ENCODE measurements at places on chromosomes 1 and 21. TPM values are rescaled to one million over a fixed set of nuclear protein-coding genes. Genes with fewer than 3 reads are reported as not detected.
A peak's percentile ranks its signal among the peaks of the same experiment; 100 is the strongest.

DNA sequence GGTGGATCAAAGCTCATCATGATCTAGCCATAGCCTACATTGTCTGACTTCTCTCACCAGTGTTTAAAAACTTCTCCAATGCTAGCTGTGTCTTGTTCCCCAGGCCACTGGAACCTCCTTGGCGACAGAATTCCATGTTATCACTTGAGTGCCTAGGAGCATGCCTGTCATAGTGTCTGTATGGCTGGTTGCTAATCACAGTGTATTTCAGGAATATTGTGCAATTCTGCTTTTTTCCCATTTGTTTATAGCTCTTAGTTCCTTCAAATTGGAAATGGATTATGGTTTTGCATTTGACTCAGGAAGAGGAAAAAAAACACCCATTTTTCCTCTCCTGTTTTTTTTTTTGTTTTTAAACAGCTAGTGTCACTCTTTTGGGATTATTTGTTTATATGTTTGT lies 25.5 kb downstream of the ROR1 start:
- DNase-seq = peak; percentile 35

- no peak for DNase-seq
Observed at GRCh38 chr1:194598098-194598497, 1411.7 kb upstream of the B3GALT2 start.

GRCh38 chr1:154938604-154939399 lies 2.3 kb upstream of the PMVK start:
- no peak for DNase-seq

DNA sequence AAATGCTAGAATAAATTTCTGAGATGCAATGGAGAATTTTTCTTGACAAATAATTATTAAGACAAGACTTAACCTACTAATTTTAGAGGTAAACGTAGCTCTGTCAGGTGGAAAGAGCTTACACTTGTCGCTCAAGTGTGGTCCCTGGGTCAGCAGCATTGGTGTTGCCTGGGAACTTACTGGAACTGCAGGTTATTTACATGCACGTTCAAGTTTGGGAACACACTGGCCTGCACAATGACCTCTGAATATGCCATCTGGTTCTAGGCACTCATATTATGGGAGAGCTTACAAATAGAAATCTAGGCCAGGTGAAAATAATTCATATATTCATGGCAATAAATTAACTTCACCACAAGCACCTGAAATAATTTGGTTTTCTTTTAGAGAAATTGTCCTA lies 88.5 kb upstream of the BCL9 start:
- DNase-seq = no peak

Gene PIGM
- total RNA-seq = 7.7 TPM

- DNase-seq = peak; percentile 88
Observed at GRCh38 chr1:207828485-207829158, 76.8 kb downstream of the CD46 start.

- no peak for DNase-seq
Observed at GRCh38 chr21:31987696-31988095, 114.9 kb downstream of the HUNK start.

Gene ICOSLG
- total RNA-seq = not detected

DNA sequence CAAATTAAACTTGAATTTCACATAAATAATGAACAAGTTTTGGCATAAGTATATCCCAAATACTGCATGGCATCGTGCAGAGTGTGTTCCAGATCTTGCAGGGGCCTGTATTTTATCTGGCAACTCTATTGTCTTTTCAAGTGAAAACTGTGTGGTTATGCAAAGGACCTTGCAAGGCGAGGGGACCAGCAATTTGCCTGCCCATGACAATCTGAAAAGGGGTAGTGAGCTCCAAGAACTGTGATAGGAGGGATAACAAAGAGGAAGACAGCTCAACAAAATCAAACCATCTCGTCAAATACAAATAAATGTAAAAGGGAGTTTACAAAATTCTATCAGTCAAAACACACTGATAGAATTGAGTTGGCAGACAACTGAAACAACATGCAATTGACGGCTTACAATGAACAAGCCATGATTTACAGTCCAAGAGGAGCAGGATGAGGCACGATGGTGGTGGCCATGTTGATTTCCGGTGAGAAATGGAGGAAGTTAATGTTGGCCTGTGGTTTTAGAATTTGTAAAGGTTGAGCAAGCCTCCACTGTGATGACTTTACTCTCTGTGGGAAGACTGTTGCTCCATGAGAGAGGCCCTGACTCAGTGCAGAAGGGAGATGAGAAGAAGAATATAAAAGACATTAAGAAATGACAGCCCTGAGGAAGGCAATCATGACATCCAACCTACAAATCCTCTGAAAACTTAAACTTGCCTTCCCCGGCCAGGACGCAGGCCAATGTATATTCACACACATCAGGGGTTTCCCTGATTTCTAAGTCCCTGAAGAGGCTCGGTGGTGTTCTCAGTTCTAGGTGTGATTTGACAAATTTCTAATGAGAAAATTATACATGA lies 132.2 kb downstream of the ADSS2 start:
- DNase-seq = peak; percentile 88

DNA sequence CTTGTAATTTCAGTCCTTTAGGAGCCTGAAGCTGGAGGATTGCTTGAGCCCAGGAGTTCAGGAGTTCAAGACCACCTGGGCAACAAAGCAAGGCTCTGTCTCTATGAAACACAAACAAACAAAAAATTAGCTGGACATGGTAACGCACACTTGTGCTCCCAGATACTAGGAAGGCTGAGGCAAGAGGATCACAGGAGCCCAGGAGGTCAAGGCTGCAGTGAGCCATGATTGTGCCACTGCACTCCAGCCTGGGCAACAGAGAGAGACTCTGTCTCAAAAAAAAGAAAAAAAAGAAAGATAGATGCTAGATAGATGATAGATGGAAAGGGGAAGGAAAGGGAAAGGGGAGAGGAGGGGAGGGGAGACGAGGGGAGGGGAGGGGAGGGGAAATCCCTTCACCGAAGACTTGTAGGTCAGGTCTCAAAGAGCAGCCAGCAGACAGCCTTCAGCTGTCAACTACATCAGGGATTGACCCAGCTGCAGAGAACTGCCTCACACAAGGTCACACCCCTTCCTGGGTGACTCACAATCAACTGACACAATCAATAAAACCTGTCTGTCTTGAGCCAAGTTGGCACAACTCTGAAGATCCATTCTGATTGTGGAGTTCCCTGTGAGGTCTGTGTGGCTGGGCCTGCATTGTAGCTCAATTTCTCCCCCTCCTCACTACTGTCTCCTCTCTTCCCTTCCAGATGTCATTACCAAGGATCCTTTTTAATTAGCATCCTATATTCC lies 200.6 kb downstream of the RGS7 start:
- DNase-seq = peak; percentile 6

Gene SLAMF9
- not detected for total RNA-seq

Gene KCNA2
- not detected for total RNA-seq

Gene TDRD5
- not detected for total RNA-seq

Gene VAV3
- total RNA-seq = not detected

Gene FAM177B
- total RNA-seq = not detected

GRCh38 chr1:201905234-201905890 lies 16.7 kb downstream of the SHISA4 start:
- no peak for DNase-seq

DNA sequence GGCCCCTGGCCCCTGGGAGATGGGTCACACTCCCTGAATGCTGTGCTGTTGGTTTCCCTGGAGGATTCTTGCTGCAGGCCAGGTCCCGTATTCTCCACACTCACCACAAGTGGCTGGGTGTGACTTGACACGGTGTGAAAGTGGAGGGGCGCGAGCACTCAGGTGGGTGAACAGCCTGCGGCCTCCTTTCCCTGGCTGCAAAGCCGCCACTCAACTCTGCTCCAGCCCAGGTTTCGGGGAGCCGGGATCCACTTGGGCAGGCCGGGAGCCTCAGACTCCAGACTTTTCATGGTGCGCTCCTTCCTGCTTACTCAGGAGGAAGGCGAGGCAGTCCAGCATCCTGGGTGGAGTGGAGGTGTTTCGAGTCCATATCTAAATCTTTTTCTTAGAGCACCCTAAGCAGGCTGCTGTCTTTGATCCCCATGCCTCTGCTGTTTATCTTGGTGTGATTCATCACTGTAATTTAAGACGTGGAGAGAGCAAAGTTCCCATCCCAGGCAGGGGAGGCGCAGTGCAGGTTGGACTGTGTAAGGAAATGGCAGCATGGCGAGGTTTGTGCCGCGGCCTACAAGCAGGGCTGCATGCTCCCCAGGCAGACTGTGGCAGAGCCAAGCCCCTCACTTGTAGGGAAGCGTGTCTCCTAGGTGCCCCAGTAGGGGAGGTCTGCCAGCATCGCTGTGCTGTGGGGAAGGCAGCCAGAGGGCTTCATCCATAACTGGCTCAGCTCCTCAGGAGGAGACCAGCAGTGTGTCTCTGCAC lies 29.6 kb downstream of the VANGL1 start:
- DNase-seq = no peak

All from fibroblast of the aortic adventitia (primary cell).